Endodermal cell (in vitro differentiated cells): ENCODE measurements at places on chromosomes 3 and 15.

- no peak for DNase-seq
These were observed 1.3 kb downstream of the VGLL3 start for GRCh38 chr3:86989611-86990010.

- DNase-seq = no peak
These were observed 7.8 kb upstream of the MAGEF1 start for GRCh38 chr3:184719709-184720108.

DNA sequence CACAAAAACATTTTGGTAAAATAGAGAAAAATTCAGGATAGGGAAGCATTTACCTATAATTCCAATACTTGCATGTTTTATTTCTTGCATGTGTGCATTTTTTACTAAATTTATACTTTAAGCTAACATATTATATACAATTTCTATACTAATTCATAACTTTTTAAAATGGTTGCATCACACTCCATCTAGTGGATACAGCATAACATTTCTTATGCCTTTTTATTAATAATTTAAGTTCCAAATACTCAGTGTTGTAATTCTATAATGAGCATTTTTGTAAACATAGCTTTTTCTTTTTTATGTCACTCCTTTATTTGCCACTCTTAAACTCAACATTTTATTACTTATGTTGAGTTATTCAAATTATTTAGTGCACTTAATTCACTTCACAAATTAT is 477.7 kb downstream of the ZBBX start:
- DNase-seq = no peak

DNA sequence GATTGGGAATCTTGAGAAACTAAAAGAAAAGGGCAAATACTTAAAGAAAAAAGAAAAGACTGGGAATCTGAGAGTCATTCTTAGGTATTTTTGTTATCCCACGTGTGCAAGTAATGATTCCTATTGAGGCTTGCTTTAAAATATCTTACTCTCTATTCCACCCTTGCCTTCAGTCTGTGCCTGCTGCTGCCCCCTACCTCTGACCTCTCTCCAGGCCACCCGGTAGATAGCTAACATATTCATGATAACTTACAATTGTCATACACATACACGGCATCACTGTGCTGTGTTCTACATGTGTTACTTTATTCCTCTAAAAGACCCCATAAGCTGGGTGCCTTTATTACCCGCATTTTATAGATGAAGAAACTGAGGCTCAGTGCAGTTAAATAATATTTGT is 27.8 kb upstream of the ATP13A3 start:
- DNase-seq = no peak
